ENCODE measurements at places on chromosomes 3 and 15.
A peak's percentile ranks its signal among the peaks of the same experiment; 100 is the strongest.

GRCh38 chr15:81106560-81106959, 27.5 kb upstream of the CFAP161 start:
- peak; percentile 90 for DNase-seq

DNA sequence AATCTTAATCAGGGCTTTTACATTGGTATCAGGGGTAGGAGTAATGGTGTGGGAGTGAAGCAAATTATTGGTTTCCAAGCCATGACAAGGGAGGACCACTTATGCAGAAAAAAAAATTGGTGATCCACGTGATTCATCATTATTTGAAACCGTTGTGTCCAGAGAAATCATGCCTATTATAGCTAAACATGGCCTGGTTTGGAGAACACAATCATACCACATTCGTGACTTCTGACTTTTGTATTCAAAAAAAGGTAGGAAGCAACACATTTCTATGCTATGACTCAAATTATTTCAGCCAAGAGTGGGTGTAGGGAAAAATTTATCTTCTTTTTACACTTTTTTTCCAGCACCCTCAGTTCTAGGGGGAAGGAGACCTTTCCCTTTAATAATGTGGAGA, 924.3 kb upstream of the GBE1 start:
- DNase-seq, result no peak

DNA sequence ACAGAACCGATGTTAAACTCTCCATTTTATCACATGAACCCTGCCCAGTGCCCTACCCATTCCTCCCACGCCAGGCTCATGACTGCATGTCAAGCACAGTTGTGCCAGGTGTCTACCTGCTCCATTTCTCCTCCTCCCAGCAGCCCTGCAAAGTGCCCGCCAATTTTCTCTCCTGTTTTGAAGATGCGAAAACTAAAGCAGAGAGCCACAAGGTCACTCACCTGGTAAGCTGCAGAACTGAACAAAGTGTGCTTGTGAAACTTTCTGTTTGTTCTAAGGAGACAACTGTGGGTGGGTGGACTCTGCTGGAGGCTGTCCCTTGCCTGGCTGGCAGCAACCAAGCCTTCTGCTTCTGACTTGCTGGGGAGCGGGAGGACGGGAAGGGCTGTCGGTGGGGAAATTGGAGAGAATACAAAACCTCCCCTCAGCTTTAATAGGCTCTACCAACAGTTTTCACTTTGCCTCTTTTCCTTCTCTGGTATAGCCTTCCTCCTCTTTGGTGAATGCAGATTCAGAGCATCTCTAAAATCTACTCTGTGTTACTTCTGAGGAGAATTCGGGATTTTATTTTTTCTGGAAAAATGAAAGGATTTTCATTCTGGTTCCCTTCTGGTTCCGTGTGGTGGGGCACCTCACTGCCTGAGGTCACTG, 23.0 kb downstream of the LIMD1 start:
- no peak for DNase-seq

DNA sequence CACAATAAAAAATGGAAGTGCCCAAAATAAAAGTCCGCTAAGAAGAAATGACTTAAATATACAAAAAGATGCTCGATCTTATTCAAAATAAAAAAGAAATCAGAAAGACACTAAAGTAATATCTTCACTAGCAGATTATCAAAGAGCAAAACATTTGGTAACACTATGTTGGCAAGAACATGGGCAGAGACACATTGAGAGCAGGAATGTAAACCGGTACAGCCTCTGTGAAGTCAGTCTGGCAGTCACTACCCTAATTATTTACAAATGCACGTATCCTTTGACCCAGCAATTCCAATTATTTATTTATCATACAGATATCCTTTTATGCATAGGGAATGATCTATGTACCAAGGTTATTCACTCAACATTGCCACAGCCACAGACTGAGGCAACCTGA, 34.5 kb downstream of the TBL1XR1 start:
- no peak for DNase-seq

DNA sequence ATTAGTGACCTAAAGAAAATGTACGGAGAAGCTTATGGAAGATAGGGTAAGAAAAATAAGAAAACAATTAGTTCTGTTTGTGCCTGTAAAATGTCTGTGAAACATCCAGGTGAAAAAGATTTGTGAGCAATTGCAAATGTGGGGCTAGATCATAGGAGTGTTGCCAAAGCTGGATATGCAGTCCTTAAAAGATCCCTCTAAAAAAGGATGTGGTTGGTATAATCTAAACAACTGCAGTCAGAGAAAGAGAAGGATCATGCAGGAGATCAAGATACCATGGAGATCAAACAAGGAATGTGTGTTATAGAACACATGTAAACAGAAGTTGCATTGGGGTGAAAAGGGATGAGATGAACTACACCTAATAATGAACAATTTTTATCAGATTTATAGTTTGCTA, 116.8 kb downstream of the ALCAM start:
- no peak for DNase-seq

GRCh38 chr3:177731644-177732268, 534.5 kb upstream of the TBL1XR1 start:
- DNase-seq, result peak; percentile 81

DNA sequence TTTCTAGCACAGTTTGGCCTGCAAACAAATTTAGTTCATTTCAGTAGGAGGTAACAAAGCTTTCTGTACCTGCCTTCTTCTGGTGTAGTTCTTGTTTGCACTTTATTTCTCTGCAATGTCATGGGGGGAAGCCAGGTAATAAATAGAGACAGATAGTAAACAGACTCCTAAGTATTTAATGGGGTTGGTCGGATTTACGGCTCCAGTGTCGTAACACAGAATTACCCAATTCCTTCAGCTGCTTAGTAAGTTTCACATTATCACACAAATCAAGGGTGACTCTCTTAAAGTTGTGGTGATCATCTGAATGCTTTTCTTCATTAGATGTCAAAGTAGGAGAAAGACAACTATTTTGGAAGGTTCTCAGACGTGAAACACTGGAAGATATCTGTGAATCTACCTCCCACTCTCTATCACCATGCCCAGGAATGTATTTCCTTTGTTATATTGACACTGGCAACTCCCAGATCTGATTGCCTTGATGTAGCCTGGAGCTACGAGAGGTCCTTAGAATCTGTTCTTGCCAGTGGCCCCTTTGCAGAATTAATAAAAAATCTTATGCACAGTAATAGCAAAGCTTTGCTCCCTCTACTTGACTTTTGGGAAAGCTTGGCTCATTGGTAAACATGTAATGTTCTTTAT, 25.0 kb upstream of the TMC3 start:
- peak; percentile 59 for DNase-seq

DNA sequence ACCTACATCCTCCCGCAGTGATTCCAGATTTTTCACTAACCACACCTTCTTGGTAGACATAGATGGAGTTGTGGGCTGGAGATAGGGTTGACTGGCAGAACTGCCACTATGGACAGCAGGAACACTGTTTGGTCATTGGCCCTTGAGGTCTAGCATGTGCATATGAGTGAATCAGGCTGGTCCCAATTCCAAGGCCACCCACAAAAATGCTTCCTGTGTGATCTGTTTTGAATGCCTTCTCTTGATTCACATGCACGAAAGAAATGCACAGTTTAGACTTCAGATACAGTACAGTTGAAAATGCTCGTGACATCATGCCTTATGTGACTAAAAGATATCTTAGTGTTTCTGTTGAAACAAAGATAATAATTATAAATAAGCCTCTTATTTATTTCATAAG, 285.8 kb upstream of the SEMA6D start:
- peak; percentile 58 for DNase-seq

GRCh38 chr3:120302361-120302760, 17.3 kb upstream of the GPR156 start:
- peak; percentile 85 for DNase-seq

- no peak for DNase-seq
Observed at GRCh38 chr3:80649170-80649569, 881.4 kb upstream of the ROBO1 start.

DNA sequence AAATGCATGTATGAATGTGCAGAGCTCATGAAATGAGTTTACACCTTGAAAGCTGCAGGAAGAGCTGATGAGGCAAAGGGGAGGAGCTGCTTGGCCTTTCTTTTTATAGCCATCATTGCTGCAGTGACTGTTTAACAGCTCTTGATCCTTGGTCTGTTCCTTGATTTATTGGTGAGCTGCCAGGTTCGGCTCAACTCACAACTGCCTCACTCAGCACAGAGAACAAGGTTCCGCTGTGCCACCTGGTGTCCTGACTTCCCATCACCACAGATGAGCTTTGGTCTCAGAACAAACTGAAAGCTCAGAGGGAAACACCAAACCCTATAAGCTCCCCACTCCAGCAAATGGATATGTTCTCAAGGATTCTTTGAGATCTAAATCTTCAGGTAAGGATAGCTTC, 626.1 kb downstream of the MAGI1 start:
- DNase-seq, result no peak

GRCh38 chr3:143565951-143566350, 282.3 kb downstream of the SLC9A9 start:
- peak; percentile 55 for DNase-seq

GRCh38 chr3:78277220-78277619, 1237.3 kb downstream of the ROBO2 start:
- no peak for DNase-seq

- DNase-seq, result no peak
Observed at GRCh38 chr3:177361081-177361938, 164.0 kb upstream of the TBL1XR1 start.

DNA sequence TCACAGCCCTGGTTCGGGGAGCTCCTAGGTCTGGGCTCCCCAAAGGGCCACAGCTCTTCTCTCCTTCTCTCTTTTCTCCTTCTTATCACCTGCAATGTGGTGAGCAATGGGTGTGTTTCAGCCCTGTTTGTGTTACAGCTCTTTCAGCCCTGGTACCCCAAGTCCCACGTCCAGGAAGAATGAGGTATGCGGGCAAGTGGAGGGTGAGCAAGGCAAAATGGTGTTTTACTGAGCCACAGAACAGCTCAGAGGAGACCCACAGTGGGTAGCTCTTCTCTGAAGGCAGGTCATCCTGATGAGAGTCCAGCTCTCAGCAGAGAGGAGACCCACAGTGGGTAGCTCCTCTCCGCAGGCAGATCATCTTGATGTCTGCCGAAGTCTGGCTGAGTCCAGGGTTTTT, 86.8 kb downstream of the BFSP2 start:
- no peak for DNase-seq

- peak; percentile 70 for DNase-seq
Observed at GRCh38 chr3:10008588-10009344, 17.5 kb upstream of the FANCD2 start.

- DNase-seq, result no peak
Observed at GRCh38 chr3:13110678-13111116, 37.5 kb upstream of the IQSEC1 start.

GRCh38 chr3:133694288-133695268, 32.8 kb upstream of the TOPBP1 start:
- DNase-seq, result no peak

DNA sequence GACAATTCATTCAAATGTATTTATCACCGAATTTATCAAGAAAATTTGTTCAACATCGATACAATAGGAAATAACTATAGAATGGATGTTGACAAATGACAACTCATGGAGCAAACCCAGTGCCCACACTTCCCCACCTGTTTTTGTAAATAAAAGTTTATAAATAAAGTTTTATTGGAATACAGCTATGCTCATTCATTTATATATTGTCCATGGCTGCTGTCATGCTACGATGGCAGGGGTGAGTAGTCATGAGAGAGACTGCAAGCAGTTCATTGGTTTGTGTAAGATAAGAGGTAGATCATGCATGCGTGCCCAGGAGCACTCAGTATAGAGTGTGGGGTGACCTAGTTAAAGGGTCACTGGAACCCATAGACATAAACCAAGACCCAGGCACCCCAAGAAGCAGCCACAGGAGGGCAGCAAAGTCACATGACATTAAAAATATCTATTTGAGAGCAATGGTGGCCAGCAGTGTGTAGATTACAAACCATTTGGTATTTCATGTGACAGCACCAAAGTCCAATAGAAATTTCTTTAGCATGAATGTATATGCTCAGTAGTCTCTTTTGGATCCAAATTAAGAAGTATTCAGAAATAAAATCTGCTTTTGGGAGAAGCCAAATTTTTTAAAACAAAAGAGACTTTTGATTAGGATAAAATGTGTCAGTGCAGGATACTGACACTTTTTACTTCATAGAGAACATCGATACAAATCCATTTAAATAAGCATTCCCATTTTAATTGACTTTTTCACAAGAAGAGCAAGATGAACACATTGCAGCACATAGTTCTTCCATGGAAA, 794.8 kb downstream of the MCTP2 start:
- peak; percentile 69 for DNase-seq

GRCh38 chr15:40845036-40845435, 1.2 kb downstream of the SPINT1 start:
- DNase-seq, result no peak

Data from fibroblast of mammary gland (primary cell).